ENCODE measurements at places on chromosomes 5 and 9.

- DNase-seq, result peak; percentile 79
These were observed 74.5 kb downstream of the MAPKAP1 start for GRCh38 chr9:125632321-125633115.

DNA sequence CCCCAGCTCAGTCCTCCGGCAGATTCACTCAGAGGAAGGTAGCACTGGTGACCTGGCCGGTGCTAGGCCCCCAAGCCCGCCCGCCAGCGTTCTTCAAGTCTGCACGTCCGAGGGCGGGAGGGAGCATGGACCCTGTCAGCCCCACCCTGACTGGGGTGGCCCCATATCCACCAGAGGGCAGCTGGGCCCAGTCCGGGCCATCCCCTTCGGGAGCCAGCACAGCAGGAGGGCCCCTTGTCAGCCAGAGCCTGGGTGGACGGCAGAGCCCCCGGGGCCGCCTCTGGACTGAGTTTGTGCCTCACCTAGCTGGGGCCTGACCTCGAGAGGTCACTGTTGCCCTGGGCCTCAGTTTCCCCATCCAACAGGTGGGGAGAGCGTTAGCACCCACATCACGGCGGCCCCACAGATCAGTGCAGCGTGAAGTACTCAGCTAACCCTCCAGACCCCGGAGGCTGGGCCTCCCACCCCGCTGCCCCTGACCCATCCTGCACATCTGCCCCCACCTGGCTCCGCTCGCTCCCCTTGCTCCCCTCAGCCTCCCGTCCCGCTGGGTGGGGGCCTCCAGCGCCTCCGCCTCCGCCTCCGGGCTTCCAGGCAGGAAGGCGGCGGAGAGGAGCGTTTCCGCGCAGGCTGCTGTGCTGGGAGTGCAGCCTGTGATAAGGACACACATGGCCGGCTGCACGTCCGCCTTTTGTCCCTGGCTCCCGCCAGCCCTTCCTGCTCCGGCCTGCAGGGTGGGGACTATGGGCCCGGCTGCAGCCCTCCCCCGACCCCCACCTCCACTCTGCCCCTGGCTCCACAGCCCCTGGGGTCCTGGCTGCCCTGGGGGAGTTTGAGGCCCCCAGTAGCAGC lies 16.6 kb upstream of the EGFL7 start:
- peak; percentile 93 for DNase-seq

DNA sequence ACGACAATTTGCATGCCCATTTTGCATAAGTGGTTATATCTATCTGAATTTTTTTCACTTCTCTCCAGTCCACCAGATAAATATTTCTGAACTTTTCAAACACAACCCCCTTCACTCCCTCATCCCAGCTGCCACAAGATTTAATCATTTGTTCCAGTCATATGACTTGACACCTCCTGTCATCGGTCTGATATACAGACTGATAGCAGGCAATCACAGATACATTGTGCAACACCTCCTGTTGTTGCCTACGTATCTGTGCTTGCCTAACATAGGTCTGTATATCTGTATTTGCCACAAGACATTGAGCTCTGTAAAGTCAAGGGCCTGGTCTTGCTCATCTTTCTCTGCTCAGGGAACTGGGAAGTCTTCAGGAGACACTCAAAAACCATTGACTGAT lies 65.6 kb downstream of the GNA14 start:
- DNase-seq, result peak; percentile 74

DNA sequence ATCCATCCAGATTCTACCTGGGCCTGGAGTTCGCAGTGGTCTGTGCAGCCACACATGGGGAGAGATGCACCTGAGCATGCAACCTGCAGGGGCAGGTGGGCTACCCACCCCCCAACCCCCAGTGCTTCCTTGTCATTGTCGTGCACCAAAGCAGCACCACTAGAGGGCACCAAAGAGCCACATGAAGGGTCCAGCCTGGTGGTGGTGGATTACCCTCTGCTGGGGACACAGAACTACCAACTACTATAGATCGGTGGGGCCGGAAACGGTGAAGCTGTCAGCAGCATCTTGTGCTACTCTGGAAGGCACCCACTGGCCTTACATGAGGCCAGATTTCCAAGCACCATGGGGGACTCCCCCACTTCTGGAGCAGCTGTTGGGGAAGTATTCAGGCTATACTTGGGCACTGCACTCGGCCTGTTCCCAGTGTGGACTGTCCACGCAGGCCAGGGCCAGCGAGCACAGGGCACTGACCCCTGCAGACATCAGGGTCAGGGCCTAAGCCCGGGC lies 60.2 kb upstream of the TBC1D2 start:
- peak; percentile 93 for DNase-seq

GRCh38 chr5:145919413-145919812 lies 17.0 kb upstream of the SH3RF2 start:
- DNase-seq, result no peak
